ENCODE measurements at places on chromosomes 5 and 9. TPM values are rescaled to one million over a fixed set of nuclear protein-coding genes. Genes with fewer than 3 reads are reported as not detected.

DNA sequence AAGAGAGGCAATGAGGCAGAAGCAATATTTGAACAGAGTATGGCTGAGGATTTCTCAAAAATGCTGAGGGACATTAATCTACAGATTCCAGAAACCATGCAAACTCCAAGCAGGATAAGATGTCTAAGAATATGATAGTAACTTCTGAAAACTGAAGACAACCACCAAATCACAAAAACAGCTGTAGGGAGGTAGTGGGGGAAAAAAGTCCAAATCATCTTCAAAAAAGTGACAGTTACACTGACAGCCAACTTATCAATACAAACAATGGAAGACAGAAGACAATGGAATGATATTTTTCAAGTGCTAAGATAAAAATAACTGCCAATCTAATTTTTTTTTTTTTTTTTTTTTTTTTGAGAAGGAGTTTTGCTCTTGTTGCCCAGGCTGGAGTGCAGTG is 30.5 kb downstream of the CMYA5 start:
- H3K4me3 ChIP-seq, result no peak overlapping the region
- no peaks in the 10 kb centered on the region for H3K4me1 ChIP-seq
- H3K36me3 ChIP-seq, result peaks cover 8% of the 10 kb centered on the region
- no peak for DNase-seq

SLC2A6 gene
- total RNA-seq, result 2.6 TPM

EPB41L4A gene
- total RNA-seq, result 1.5 TPM

TXNDC8 gene
- not detected for total RNA-seq

GRCh38 chr5:25488119-25488518 is 843.3 kb upstream of the CDH10 start:
- H3K4me1 ChIP-seq, result no peaks in the 10 kb centered on the region
- H3K27ac ChIP-seq, result no peak overlapping the region
- no peak for DNase-seq
- H3K27me3 ChIP-seq, result no peaks in the 10 kb centered on the region
- H3K36me3 ChIP-seq, result no peaks in the 10 kb centered on the region
- H3K4me3 ChIP-seq, result no peak overlapping the region

NIPBL gene
- total RNA-seq, result 40.4 TPM

DNA sequence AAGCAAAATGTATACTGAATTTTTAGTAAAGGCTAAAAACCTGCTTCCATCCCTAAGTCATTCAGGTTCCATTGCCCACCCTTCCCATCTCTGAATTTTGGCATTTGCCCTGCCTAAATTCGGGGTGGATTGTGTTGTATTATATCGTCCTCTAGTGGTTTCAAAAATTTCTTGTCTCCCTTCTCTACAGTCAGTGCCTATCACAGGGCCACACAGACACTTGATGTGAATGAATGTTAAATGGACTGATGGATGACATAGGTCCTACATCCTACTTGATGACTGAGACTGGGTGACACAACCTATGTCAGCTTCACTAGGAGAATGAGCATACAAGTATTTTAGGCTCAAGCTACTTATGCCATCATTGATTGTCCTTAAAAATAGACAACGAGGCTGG is 45.6 kb upstream of the SLC30A5 start:
- H3K27me3 ChIP-seq, result no peaks in the 10 kb centered on the region
- no peaks in the 10 kb centered on the region for H3K36me3 ChIP-seq
- no peak overlapping the region for H3K4me3 ChIP-seq

GRCh38 chr5:73654171-73654811 is 28.3 kb downstream of the ARHGEF28 start:
- no peaks in the 10 kb centered on the region for H3K36me3 ChIP-seq
- H3K4me1 ChIP-seq, result no peaks in the 10 kb centered on the region
- no peak for DNase-seq
- no peak overlapping the region for H3K27ac ChIP-seq
- no peak overlapping the region for H3K4me3 ChIP-seq

DNA sequence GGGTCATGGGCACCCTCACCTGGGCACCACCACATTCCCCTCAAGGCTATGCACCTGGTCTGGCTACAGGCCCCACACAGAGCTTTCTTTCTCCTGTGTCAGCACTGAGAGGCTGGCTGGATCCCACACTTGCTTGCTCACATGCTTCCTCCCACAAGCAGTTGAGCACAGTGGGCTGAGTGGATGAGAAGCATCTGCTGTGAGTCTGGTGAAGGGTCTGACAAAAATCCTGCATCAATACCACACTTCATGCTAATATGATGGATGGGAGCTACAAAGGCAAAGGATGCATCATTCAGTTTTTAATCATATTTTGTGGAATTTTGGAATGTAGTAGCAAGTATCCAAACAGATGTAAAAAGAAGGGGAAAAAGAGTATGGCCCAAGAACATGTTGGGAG is 830.8 kb upstream of the PTPRD start:
- H3K27ac ChIP-seq, result no peak overlapping the region
- no peaks in the 10 kb centered on the region for H3K27me3 ChIP-seq
- no peak overlapping the region for H3K4me3 ChIP-seq
- no peaks in the 10 kb centered on the region for H3K4me1 ChIP-seq
- H3K36me3 ChIP-seq, result no peaks in the 10 kb centered on the region
- no peak for DNase-seq
